Ureter (tissue), 1 donor: ENCODE measurements at places on chromosomes 3 and 15. TPM values are rescaled to one million over a fixed set of nuclear protein-coding genes. Genes with fewer than 3 reads are reported as not detected.
A peak's percentile ranks its signal among the peaks of the same experiment; 100 is the strongest.

RAB5A gene
- 75.6 TPM for total RNA-seq

LYZL4 gene
- total RNA-seq: not detected

NEK10 gene
- total RNA-seq: 9.4 TPM

CAMKV gene
- total RNA-seq: not detected

DUOX1 gene
- total RNA-seq: 85.5 TPM

NPAP1 gene
- total RNA-seq: 2.2 TPM

FAM227B gene
- 9.6 TPM for total RNA-seq

GPR27 gene
- 16.3 TPM for total RNA-seq

MSL2 gene
- total RNA-seq: 42.3 TPM

- no peak for DNase-seq
Measured at GRCh38 chr3:32743934-32744333, 58.9 kb downstream of the CNOT10 start.

DNA sequence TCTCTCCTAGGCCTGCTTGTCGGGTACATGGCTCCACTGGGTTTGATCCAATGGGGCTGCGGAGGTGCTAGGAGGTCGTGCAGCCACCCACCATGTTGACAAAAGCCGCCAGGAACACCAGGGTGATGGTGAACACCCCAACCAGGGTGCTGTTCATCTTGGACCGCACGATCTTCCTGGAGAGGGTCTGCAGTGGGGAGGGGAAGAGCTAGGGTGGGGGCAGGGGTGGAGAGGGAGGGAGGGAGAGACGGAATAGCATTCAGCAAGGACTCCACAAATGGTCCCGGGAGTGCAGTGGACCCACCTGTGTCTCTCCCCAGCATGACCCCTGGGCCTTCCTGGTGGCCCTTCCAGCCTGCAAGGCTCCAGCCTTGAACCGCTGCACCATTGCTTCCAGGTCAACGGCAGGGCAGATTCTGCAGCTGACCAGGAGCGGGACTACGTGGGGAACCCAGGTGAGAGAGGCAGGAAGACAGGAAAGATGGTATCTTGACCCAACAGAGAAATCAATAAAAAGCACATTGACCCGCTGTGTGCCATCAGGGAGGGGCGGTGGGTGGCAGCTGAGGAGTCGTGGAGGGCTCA, 102.3 kb downstream of the SEC22A start:
- DNase-seq: no peak

DNA sequence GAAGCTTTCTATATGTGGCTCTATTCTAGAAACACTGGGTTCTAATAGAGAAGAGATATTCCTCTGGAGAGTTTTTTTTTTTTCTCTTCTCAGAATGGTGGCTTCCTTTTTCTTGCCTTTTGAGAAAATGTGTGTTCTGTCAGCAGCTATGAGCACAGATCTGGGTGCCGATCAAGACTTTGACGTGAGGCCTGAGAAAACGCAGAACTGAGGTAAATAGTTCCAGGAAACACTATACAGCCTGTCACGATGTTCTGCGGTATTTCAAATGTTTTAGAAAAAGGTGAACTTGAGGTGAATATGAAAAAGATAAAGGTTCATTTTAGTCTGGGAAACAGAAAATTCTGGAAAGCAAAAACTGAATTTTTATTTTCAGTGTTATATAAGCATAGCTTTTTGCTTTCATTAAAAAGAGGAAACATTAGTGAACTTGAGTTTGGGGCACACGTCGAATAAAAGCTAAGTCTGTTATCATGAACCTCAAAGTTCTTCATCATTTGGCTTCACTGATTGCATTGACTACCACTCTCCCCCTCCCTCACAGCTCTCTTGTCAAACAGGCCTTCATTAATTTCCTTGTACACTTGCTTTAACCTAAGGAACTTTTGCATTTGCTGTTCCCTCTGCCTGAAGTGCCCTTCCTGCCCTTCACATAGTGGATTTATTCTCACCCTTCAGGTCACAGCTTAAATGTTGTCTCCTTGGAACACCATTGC, 265.1 kb downstream of the NFKBIZ start:
- no peak for DNase-seq

- DNase-seq: no peak
Measured at GRCh38 chr3:178966299-178967176, 105.1 kb downstream of the ZMAT3 start.

DNA sequence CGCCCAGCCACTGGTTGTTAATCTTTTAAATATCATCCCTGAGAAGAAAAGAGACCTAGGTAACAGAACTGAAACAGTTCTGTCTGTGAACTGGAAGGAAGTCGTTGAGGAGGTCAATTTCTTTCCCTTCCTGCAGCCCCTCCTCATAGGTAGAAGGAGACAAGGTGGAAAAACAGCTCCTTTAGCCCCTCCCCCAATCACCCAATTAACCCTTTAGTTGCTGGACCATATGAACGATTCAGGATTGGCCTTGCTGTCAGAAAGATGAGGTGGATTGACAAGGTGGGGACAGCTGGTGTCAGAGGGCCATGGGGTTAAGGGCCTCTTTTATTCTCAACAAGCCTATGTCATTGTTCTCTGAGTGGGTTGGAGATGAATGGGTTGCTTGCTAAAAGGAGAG, 36.0 kb upstream of the ZNF445 start:
- DNase-seq: no peak

- no peak for DNase-seq
Measured at GRCh38 chr15:60408463-60408981, 10.7 kb upstream of the ANXA2 start.

GRCh38 chr3:150348500-150348899, 59.6 kb upstream of the TSC22D2 start:
- no peak for DNase-seq

GRCh38 chr3:181956122-181956521, 244.4 kb downstream of the SOX2 start:
- DNase-seq: no peak

GRCh38 chr3:121552379-121552778, 6.6 kb upstream of the POLQ start:
- DNase-seq: no peak

DNA sequence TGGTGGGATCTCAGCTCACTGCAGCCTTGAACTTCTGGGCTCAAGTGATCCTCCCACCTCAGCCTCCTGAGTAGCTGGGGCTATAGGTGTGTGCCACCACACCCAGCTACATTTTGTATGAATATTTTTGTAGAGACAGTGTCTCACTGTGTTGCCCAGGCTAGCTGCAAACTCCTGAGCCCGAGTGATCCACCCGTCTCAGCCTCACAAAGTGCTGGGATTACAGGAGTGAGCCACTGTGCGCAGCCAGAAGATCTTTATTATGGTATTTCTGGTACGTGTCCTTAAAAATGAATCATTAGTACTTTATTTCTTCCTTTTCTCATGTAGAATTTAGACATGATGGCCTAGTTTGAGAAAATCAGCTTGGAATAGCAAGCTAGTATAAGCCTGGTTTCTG, 153.3 kb downstream of the BCHE start:
- DNase-seq: no peak

- no peak for DNase-seq
Measured at GRCh38 chr15:74655424-74655823, 39.8 kb downstream of the CLK3 start.

DNA sequence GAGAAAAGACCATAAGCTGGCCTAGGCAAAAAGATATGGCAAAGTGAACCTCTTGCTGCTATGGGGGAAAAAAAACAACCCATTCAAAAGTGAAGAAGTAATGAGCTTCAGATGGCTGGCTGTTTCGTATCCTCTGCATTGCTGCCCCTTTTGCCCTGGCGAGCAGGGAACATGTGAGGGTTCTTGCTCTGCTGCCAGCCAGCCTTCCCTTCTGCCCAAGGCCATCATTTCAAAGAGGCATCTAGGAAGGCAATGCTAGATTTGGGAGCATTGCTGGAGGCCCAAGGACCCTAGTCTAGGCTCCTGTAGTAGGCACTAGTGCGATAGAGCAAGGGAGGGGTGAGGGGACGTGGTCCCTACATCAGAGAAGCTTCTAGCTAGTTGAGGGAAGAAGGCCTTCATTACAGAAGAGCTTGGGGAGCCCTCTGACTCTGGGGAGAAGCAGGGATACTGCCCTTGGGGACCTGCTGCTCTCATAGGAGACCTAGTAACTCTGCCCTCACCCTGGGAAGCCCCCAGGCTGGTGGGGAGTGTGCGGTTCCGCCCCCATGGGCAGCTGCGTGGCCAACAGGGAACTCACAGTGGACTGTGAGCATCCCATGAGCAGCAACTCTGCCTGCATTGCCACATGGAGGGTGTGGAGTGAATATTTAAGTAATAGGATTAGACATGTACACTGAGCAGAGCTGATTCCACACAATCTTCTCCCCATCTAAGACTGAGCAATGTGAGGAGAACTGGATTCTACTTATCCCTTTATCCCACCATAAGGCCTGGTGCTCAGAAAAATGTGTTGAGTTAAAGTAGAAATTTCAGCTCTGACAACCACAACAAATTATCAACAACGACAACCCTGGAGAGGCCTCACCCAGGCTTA, 21.3 kb downstream of the ITGA11 start:
- DNase-seq: peak; percentile 28

DNA sequence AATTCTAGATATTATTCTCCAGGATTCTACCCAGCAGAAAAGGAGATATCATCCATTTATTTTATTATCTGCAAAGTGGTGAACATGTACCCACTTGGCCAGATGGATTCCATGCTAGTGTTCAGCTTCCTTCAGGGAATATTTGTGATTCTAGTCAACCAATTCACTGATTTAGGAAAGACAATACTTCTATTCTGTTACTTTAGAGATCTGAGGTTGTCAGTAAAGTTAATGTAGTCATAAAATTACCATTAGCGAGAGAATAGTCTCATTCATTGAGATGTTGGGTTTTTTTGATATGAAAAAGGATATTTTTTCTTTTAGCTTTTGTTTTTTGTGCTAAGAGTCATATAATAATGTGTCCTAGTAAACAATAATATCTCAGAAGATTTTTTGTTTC, 222.8 kb downstream of the CGGBP1 start:
- DNase-seq: no peak

DNA sequence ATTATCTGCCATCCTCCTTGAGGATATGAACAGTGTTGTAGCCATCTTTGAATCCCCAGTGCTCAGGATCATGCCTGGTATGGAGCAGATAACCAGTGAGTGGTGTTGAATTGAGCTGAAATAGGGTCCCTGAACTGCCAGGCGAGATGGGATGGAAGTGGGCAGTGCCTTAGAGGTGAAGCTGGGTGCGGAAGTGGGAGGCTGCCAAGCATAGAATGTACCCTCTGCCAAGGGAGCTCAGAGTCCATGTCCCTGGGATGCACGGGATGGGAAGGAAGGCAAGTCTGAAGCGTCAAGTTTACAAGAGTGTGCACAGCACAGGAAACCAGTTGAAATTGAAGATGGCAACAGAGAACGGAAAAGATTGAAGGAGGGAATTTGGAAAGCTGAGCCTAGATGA, 147.0 kb downstream of the CACNA1D start:
- no peak for DNase-seq

GRCh38 chr3:180804916-180805315, 107.6 kb upstream of the FXR1 start:
- DNase-seq: no peak

DNA sequence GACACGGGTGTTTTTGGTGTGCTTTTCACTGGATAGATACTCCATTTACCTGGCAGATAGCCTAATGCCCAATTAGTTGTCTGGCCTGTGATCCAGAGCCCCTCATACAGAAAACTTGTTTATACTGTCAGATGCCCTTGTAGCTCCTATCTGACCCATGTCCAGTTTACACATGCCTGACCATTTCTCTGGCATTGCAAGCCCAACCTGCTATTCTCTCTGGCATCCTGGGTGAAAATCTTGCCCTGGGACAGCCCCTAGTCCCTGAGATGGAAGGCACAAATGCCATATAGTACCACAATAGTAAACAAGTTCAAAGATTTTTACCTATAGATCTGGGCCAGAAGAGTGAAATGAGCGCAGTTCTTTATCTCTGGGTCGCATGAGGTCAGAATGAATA, 212.6 kb downstream of the ZBBX start:
- DNase-seq: no peak

DNA sequence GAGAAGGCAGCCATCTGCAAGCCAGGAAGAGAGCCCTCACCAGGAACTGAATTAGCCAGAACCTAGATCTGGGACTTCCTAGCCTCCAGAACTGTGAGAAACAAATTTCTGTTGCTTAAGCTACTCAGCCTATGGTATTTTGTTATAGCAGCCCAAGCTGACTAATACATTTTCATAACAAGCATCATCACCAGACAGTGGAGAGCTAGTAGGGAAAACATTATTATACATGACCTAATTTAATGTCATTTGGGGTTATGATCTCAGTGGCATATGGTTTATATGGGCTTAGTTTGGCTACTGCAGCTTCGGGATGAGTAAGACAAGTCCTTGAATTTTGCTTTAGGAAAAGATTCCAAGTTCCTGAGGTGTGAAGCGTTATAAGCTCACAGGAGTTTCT, 35.6 kb downstream of the LNP1 start:
- no peak for DNase-seq

DNA sequence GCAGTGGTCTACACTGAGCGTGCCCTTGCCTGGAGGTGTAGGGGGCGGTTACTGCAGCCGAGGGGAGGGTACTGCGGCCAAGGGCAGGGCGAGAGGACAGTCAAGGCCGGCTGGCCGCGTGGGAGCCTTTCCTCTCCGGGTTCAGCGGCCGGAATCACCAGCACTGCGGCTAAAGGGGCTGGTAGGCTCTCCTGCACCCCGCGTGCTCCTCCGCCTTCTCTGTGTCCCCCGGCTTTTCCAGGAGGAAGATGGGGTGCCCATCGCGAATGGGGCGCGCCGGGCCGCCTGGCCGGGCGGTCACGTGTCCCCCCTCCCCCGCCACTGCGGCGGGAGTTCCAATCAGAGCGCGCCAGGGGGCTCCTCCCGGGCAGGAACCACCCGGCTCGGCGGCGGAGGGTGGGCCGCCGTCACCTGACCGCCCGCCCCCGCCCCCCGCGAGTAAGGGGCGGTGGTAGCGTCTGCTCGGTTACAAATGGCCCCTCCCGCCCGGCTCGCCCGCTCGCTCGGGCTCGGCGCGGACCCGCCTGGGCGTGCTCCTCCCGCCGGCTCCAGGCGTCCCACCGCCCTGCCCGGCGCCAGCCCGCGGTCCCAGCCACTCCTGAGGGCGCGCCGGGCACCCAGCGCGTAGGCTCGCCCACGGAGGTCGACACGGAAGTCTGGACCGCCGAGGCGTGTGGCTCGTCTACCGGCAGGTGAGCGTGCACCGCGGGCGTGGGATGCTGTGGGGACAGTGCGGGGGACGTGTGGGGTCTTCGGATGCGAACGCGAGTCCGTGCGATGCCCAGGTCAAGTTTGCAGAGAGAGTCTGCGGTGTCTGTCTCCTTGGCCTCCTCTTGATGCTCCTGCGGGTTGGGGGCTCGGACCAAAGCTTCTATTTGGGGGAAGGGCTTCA, 242.6 kb upstream of the TOPAZ1 start:
- DNase-seq: no peak

DNA sequence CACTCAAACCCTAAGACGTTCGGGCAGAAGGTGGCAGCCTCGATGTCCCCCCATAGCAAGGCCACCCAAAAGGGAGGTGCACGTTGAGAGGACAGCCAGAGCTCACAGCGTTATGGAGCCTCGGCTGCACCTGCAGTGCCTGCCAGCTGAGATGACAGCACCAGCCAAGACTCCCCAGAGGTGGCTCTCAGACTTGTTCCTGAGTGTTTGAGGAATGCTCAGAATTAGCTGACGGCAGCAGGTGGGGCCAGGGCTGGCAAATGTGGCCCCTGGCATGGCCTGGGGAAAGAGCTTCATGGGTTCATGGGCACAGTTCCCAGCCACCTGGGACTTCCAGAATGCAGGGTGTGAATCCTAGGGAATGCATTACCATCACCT, 177.8 kb downstream of the KLF13 start:
- DNase-seq: no peak
